Omental fat pad (tissue), 4 donors: ENCODE measurements at places on chromosomes 6 and 20. TPM values are rescaled to one million over a fixed set of nuclear protein-coding genes. Genes with fewer than 3 reads are reported as not detected.

- no peak for DNase-seq
These were observed 5.2 kb downstream of the FAXC start for GRCh38 chr6:99344289-99344688.

DNA sequence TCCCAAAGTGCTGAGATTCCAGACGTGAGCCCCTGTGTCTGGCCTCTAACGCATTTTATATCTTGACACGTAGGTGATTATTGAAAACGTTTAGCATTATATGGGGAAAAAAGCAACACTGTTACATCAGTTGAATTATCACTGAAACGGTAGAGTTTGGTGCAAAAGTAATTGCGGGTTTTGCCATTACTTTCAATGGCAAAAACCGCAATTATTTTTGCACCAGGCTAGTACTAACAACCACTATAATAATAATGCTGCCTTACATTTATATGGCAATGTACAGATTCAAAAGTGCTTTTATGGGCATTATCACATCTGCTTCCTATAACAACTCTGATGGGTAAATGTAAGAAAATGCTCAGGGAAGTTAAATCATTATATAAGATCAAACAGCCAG lies 57.3 kb downstream of the OPRM1 start:
- DNase-seq: no peak

- DNase-seq: no peak
These were observed 304.4 kb upstream of the PLCB4 start for GRCh38 chr20:8764344-8764962.

The CRYBG1 gene
- 24.3 TPM for total RNA-seq

GRCh38 chr6:35181933-35182612 lies 31.7 kb upstream of the SCUBE3 start:
- DNase-seq: no peak

The OVOL2 gene
- not detected for total RNA-seq

- DNase-seq: no peak
These were observed 64.9 kb upstream of the SULF2 start for GRCh38 chr20:47850146-47850545.

The C20orf144 gene
- not detected for total RNA-seq

The PDYN gene
- not detected for total RNA-seq

DNA sequence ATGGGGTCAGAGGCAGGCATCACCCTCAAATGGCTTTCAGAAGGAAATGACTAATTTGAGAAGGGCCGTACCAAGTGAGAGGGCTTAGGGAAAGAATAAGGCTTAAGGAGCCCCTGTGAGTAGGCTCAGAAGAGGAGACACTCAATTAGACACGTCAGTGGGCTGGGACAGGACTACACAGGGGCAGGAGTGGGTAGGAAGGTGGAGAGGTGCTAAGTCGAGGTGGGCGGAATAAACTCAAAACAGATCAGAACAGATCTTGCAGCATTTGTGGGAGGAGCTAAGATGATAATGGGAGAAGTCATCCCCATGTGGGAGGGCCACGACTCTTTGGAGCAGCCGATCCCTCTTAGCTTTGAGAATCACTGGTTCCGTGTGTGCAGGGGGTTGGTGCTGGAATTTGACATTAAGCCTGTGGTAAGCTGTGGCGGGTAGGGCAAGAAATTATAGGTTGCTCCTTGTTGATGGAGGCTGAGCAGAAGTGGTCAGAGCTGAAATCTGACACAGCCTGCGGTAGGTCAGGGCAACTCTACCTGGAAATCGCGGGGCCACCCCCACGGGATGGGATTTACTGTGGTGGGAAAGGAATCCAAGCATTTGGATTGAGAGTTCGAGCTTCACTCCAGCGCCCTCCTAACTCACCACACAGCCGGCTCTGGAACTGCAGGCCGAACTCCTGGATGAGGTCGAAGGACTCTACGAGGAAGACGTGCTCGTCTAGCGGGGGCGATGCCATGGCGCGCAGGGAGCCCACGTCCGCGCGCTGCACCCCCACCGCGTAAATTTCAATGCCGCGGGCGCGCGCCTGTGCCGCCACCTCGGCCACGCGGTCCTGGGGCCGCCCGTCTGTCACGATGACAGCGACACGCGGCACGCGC lies 2.8 kb upstream of the RBPJL start:
- DNase-seq: no peak

DNA sequence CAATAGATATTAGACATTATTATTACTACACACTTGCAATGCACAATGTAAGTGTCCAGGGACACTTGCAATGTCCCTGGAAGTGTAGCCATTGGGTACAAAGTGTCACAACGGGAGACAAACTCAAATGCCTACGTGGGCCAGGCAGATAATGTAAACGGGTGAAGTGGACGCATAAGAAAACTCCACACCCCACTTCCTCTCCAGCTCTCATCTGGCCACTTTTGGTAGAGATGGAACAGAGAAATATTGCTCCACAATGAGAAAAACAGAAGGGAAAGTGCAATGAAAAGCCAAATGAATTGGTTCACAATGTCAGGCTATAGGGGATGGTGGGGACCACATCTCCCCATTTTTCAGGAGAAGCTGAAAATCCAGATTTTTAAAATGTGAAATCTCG lies 9.4 kb downstream of the SULF2 start:
- DNase-seq: no peak

The C6orf132 gene
- total RNA-seq: 3.0 TPM

DNA sequence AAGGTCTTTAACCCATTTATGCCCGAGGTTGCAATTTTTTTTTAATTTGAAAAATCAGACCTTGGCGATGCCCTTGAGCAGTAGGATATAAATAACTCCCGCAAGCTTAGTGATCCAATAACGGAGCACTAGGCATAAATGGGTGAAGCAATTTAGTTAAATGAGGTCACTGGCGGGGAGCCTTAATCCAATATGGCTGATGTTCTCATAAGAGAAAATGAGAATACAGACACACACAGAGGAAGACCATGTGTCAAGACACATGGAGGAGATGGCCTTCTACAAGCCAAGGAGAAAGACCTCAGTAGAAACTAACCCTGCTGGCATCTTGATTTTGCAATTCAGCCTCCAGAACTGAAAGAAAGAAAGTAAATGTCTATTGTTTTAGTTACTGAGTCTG lies 735 bp downstream of the SIRPG start:
- no peak for DNase-seq

The ARFGEF3 gene
- 12.7 TPM for total RNA-seq

DNA sequence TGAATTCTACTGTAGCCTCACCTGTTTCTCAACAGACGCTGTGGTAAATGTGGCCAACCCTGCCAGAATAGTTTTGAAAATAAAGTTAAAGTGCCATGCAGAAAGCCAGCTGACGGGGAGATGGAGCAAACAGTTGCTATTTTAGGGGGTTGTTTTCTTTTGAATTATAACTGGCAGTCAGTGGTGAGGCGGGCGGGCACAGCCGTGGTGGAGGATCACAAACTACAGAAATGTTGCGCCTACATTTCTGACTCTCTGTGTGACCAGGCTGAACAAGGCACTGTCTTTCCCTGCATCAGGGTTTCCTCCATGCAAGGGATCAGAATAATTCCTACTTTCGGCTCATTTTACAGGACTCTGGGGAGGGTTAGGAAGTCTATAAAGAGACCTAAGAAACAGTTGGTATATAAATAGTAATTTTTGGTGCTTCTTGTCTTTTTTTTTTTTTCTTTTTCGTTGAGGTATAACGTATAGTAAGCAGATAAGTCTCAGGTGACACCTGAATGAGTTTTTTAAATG lies 17.2 kb downstream of the CHMP4B start:
- no peak for DNase-seq

- DNase-seq: no peak
These were observed 303.2 kb downstream of the PACRG start for GRCh38 chr6:163030980-163031379.

DNA sequence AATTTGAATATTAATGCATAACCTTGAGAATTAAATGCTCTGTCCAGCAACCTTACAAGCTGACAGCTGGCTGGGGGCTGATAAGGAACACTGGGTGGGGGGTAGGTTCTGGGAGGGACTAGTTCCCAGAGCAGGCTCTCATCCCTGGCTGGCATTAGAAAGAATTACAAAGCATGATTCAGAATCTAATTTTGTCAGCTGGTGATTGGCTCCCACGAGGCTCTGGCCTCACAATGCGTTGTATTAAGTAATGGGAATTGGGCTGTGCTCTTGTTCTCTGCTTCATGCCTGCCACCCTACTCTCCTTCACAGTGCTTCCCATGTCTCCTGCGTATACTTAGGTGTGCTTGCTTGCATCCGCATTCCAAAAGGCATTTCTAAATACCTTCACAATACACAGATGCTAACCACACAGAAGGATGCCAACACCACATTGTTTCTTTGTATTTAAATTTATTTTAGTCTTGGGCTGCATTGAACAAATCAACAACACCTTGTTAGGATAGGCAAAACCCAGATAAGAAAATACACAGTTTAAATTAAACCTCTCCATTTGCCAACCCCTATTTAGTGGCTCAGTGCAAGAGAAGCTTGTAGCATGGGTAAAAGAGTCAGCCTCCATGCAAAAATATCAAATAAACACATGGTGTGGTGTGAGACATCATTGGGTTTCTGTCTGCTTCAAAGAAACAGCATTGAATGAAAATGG lies 434.5 kb upstream of the JAG1 start:
- DNase-seq: no peak

The NRSN1 gene
- not detected for total RNA-seq

The SEMG1 gene
- not detected for total RNA-seq

DNA sequence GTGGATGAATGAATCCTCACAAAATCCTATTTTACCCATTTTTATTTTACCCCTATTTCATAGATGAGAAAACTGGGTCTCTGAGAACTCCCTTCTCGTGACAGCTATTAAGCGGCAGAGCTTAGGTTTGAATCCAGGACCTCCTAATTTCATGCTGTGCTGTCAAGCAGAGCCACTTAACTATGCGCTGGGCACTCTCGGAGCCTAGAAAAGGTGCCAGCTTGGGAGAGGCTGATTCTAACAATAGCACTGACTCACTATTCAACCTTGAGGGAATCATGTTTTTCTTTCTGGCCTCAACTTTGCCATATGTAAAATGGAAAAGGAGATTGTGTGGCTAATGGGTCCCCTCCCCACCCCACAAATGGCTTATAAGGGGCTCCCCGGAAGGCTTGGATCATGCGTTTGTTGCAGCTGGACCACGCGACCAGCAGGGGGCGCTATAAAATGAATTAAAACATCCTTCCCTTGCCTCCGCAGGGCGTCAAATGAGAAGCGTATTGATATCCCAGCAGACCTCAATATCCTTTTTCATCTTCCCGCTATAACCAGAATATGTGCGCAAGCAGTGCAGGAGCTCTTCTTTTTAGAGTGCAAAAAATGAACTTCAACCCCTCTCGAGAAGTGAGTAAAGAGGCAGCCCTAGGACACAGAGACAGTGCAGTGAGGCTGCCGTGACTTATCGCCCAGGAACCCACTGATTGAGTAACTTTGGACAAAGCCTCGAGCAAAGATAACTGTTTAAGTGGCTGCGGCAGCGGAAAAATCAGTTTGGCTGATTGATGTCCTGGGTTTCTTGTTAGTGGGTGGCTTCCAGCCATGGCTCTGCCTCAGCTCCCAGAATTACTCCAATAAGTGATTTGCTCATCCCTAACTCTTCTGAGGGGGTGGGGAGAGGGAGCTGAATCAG lies 12.8 kb upstream of the PDYN start:
- no peak for DNase-seq

GRCh38 chr6:12294851-12295536 lies 4.8 kb downstream of the EDN1 start:
- no peak for DNase-seq

GRCh38 chr6:70874181-70874913 lies 82.5 kb downstream of the B3GAT2 start:
- no peak for DNase-seq

- no peak for DNase-seq
These were observed 426.2 kb downstream of the BMP2 start for GRCh38 chr20:7193681-7194080.

- DNase-seq: no peak
These were observed 229.4 kb upstream of the PLN start for GRCh38 chr6:118318648-118319047.

DNA sequence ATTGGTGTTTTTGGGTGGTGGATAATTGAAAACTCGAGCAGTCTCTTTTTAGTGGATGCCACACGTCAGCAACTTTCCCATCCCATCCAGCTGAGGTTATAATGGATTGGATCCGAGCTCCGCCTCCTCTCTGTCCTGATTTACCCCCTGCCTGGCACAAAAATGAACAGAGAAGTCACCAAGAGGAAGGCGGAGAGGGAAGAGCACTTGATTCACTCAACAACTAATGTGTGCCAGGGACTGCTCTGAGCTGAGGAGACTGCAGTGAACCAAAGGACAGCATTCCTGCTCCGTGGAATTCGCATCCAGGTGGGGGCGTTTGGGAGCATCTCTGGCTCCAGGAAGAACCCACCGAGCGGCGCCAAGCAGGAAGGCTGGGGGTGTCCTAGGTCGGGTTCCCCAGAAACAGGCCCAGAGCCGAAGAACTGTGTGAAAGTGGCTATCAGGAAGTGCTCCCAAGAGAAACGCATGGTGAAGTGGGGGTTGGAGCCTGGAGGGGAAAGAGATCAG lies 95.8 kb upstream of the NAA20 start:
- DNase-seq: no peak

The SLA2 gene
- 1.1 TPM for total RNA-seq

DNA sequence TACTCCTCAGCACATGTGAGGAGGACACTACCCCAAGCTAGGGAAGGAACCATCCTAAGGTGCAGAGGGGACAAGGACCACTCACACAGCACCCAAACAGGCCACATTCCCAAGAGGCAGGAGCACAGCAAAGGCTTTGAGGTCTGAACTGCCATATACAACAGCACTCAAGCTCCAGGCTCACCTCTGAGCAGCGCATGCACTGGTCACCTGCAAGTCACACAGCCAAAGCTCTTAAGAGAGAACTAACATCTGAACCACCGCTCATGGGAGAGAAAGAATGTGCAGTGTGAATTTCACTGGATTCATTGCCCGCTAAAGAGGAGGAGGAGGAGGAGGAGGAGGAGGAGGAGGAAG lies 31.0 kb downstream of the NPEPL1 start:
- no peak for DNase-seq

The GNAS-AS1 gene
- total RNA-seq: not detected

The LAMP5 gene
- total RNA-seq: not detected

GRCh38 chr20:61497029-61497627 lies 245.1 kb downstream of the CDH4 start:
- no peak for DNase-seq

DNA sequence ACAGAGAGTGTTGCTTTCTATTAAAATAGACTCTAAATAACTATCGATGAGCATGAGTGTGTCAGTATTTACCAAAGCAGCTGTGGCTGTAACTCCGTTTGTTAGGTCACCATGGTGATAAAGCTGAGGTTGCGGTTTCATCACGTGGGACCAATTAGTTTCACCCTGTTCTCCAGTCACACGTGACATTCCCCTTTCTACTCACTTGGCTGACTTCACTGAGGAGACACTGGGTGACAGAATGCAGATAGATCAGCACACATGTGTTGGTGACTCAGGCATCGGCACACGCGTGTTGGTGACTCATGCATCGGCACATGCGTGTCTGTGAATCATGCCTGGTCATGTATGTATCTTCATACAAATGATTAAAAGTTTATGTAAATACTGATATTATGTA lies 285.4 kb downstream of the THBS2 start:
- no peak for DNase-seq

- DNase-seq: no peak
These were observed 43.6 kb upstream of the SLC22A23 start for GRCh38 chr6:3500262-3501014.

The SLC25A27 gene
- total RNA-seq: 10.1 TPM

- DNase-seq: no peak
These were observed 89.7 kb upstream of the EMILIN3 start for GRCh38 chr20:41456351-41456750.
